ENCODE measurements at places on chromosomes 4 and X.
A peak's percentile ranks its signal among the peaks of the same experiment; 100 is the strongest.

- DNase-seq: no peak
These were observed 82.1 kb downstream of the VCX3B start for GRCh38 chrX:8546715-8547114.

- no peak for DNase-seq
These were observed 84.3 kb upstream of the TMEM150C start for GRCh38 chr4:82645936-82646565.

- DNase-seq: no peak
These were observed 55.5 kb upstream of the AFAP1 start for GRCh38 chr4:7995135-7995534.

- no peak for DNase-seq
These were observed 1077.6 kb downstream of the FAM133A start for GRCh38 chrX:94751611-94752010.

DNA sequence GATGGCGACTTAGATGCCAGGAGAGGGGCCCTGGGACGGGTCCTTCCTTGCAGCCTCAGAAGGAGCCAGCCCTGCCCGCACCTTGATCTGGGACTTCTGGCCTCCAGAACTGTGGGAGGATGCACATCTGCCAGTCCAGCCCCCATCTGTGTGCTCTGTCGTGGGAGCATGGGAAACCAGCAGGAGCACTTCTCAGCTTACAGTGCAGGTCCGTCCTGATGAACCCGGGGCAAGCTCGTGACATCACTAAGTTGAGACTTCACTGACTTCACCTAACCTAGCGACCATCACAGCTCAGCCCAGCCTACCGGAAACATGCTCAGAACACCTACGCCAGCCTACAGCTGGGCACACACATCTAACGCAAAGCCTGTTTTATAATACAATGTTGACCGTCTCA lies 38.1 kb downstream of the ABLIM2 start:
- no peak for DNase-seq

- DNase-seq: no peak
These were observed 49.2 kb upstream of the ELOVL6 start for GRCh38 chr4:110247591-110247990.

DNA sequence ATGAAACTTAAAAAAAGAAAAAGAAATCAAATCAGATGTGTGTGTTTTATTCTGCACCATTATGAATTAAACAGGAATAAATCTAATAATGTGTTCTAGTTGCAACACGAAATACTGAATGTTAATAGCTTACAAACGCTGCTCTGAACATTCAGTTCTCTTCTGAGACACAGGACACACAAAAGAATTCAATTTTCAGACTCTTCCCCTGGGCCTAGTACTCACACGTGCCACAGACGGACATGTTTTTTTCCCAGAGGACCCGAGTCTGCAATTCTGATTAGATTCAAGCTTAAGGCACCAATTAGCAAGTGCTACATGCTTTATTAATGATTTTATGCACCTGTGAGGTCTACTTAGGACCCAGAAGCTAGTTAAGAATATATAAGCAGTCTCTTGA lies 20.5 kb downstream of the C4orf54 start:
- DNase-seq: no peak

DNA sequence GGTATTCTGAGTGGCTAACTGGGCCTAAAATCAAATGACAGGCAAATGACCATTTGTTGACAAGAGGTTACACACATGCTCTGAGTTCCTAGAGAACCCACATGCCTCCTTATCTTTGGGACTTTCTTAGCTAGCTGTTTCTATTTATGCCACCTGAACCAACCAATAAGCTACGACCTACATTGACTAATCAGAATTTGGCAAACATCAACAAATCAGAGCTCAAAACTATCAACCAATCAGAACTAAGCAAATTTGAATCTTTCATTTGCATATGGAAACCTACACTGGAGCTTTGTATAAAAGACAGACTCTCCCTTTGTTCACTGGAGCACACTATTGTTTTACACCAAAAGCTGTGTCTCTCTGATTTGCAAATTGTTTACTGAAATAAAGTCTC lies 192.0 kb downstream of the CXXC4 start:
- no peak for DNase-seq

- no peak for DNase-seq
These were observed 35.0 kb upstream of the MXD4 start for GRCh38 chr4:2296631-2297601.

- DNase-seq: no peak
These were observed 259.5 kb downstream of the SHOX start for GRCh38 chrX:889966-890651.

GRCh38 chr4:125689805-125690204 lies 375.1 kb downstream of the FAT4 start:
- no peak for DNase-seq

- DNase-seq: no peak
These were observed 18.6 kb downstream of the CLCN4 start for GRCh38 chrX:10175319-10175871.

GRCh38 chr4:103786014-103786413 lies 66.2 kb upstream of the TACR3 start:
- peak; percentile 33 for DNase-seq

DNA sequence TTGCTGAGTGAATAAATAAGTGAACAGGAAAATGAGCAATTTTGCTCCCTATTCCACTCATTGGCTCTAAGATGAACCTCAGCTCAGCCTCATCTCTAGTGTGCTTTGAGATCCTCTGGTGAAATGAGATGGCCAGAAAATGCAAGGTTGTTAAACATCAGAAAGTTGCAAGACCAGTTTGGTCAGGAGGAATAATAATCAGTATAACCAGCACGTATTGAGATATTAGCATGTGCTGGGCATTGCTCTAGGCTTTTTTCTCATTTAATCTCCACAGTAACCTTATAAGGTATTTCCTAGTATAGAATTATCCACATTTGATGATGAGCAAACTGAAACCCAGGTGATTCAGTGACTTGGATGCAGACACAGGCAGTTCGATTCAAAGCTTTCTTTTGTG lies 110.5 kb upstream of the PAK3 start:
- no peak for DNase-seq

DNA sequence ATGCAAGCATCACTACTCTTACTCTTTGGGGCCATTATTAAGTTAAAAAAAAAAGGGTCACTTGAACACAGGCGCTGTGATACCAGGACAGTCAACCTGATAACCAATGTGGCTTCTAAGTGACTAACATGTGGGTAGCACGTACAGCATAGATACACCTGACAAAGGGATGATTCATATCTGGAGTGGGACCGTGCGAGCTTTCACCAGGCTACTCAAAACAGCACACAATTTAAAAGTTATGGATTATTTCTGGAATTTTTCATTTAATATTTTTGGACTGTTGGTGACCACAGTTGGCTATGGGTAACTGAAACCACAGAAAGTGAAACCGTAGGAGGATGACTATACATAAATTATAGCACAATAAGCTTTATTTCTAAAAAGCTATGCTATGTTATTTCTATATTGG lies 113.8 kb upstream of the STIM2 start:
- DNase-seq: peak; percentile 72
